Kidney (tissue), 22 donors: ENCODE measurements at places on chromosomes 6 and 20. TPM values are rescaled to one million over a fixed set of nuclear protein-coding genes. Genes with fewer than 3 reads are reported as not detected.

- no peaks in the 10 kb centered on the region for H3K27me3 ChIP-seq
- no peaks in the 10 kb centered on the region for H3K4me1 ChIP-seq
- DNase-seq = no peak
- H3K4me3 ChIP-seq = no peak overlapping the region
Measured at GRCh38 chr6:46925563-46926253, 4.0 kb upstream of the ADGRF5 start.

DNA sequence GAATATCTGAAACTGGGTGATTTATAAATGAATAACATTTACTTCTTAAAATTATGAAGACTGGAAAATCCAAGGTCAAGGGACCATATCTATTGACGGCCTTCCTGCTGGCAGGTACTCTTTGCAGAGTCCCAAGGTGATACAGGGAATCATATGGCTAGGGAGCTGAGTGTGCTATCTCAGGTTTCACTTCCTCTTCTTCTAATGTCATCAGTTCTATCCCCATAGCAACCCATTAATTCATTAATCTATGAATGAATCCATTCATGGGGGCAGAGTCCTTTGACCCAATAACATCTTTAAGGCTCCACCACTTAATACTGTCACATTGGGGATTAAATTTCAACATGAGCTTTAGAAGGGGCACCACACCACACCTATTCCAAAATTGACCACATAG is 772.0 kb downstream of the HACE1 start:
- no peaks in the 10 kb centered on the region for H3K36me3 ChIP-seq
- H3K4me3 ChIP-seq = no peak overlapping the region
- no peaks in the 10 kb centered on the region for H3K27me3 ChIP-seq

GRCh38 chr6:107657755-107658461 is 166.2 kb downstream of the SCML4 start:
- DNase-seq = peak; percentile 75
- no peaks in the 10 kb centered on the region for H3K27me3 ChIP-seq
- no peaks in the 10 kb centered on the region for H3K4me1 ChIP-seq
- H3K36me3 ChIP-seq = no peaks in the 10 kb centered on the region
- H3K4me3 ChIP-seq = no peak overlapping the region
- H3K27ac ChIP-seq = no peak overlapping the region

DNA sequence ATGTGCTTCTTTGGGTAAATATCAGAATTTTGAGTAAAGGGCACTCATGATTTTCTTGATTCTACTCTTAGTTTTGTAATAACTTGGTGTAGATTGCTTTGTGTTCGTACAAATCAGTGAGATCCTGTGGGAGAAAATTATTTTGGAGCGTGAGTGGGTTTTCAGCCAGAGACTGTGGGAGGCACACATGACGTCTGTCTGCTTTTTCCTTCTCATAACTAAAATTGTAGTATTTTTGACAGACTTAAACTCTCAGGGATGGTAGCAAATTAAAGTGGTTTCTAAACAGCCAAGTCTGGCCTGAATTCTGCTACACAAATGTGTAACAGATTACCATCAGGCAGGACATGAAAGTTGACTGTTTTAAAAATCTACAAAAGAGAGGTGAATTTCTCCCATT is 222.6 kb downstream of the OTOR start:
- DNase-seq = no peak
- no peak overlapping the region for H3K27ac ChIP-seq
- H3K4me1 ChIP-seq = no peaks in the 10 kb centered on the region
- H3K27me3 ChIP-seq = no peaks in the 10 kb centered on the region
- no peaks in the 10 kb centered on the region for H3K36me3 ChIP-seq

DNA sequence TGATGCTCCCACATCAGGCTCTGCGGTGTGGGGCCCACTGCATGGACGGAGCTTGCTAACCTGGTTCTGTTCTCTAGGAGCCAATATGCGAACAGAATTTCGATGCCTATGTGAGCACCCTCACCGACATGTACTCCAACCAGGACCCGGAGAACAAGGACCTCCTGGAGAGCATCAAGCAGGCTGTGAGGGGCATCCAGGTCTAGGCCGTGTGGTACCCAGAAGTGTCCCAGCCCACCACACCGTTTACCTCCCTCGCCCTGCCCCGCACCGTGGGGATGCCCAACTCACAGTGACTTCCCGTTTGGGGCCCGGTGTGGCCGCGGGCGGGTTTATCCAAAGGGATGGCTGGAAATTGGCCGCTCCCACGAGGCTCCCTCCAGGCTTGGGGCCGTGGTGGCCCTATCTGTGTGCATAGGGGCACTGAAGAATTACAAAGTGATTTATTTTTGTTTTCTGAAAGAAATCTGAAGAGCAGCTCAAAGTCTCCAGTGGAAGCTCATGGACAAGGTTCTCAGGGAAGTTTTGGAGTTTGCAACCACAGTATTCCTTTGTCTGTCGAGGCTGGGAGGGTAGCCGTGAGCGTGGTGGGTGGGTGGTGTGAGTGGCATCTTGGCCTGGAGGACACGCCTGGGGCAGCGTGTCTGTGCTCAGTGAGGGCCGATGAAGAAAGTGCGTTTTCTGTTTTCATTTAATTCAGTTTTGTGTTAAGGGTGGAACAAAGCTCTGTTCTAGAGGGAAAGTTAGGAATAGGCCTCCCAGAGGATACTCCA is 15.1 kb upstream of the PCMTD2 start:
- H3K4me3 ChIP-seq = no peak overlapping the region
- H3K27me3 ChIP-seq = no peaks in the 10 kb centered on the region
- peak; percentile 69 for DNase-seq
- no peak overlapping the region for H3K27ac ChIP-seq
- H3K4me1 ChIP-seq = no peaks in the 10 kb centered on the region

SAPCD1 gene
- total RNA-seq = 6.5 TPM

LRRC73 gene
- total RNA-seq = 1.5 TPM

ESR1 gene
- total RNA-seq = 5.2 TPM

PACRG gene
- total RNA-seq = 7.4 TPM
